Bronchus fibroblast of lung (primary cell): ENCODE measurements at places on chromosomes 3 and 15. TPM values are rescaled to one million over a fixed set of nuclear protein-coding genes. Genes with fewer than 3 reads are reported as not detected.

The WDR48 gene
- 15.6 and 17.7 TPM in 2 replicates for total RNA-seq

The TRIM59 gene
- 36.7 and 39.2 TPM in 2 replicates for total RNA-seq

The MON1A gene
- 15.3 and 20.8 TPM in 2 replicates for total RNA-seq

The CCDC54 gene
- not detected in 2 replicates for total RNA-seq

The ACTRT3 gene
- 3.6 and 3.7 TPM in 2 replicates for total RNA-seq

The SPINK8 gene
- total RNA-seq = not detected in 2 replicates

The NANOGP8 gene
- total RNA-seq = not detected in 2 replicates

The STRA6 gene
- 0.17 and 0.30 TPM in 2 replicates for total RNA-seq

The COLQ gene
- total RNA-seq = 0.15 and 0.17 TPM in 2 replicates

The TMEM207 gene
- total RNA-seq = not detected in 2 replicates

The CDHR4 gene
- total RNA-seq = not detected in 2 replicates

The EIF4E3 gene
- total RNA-seq = 1.6 and 1.8 TPM in 2 replicates

The IDH2 gene
- total RNA-seq = 97.3 and 99.0 TPM in 2 replicates

The PIGZ gene
- 0.34 and 0.59 TPM in 2 replicates for total RNA-seq

The IL1RAP gene
- 6.4 and 6.6 TPM in 2 replicates for total RNA-seq

The IL12A gene
- total RNA-seq = 2.4 and 4.5 TPM in 2 replicates

The SPSB4 gene
- not detected in 2 replicates for total RNA-seq

The LRRK1 gene
- total RNA-seq = 2.8 and 5.4 TPM in 2 replicates

The ATP13A5 gene
- not detected in 2 replicates for total RNA-seq

The TP63 gene
- not detected in 2 replicates for total RNA-seq

The IMPG2 gene
- under 0.01 TPM in 2 replicates for total RNA-seq

The ATP2B2 gene
- not detected in 2 replicates for total RNA-seq

The ADGRG7 gene
- not detected in 2 replicates for total RNA-seq

The POLR2H gene
- total RNA-seq = 100 and 107 TPM in 2 replicates

The GDPGP1 gene
- total RNA-seq = 4.2 and 6.1 TPM in 2 replicates

The RTP1 gene
- total RNA-seq = not detected in 2 replicates

The FOXL2NB gene
- total RNA-seq = not detected in 2 replicates

The AGTR1 gene
- total RNA-seq = 2.7 and 2.8 TPM in 2 replicates

The ZKSCAN7 gene
- 4.8 and 5.2 TPM in 2 replicates for total RNA-seq

The CLRN1 gene
- not detected in 2 replicates for total RNA-seq
